GM23338 (cell line): ENCODE measurements at places on chromosomes 1 and 21. TPM values are rescaled to one million over a fixed set of nuclear protein-coding genes. Genes with fewer than 3 reads are reported as not detected.
A peak's percentile ranks its signal among the peaks of the same experiment; 100 is the strongest.

- DNase-seq = no peak
Measured at GRCh38 chr1:32329931-32330466, 6.0 kb downstream of the MARCKSL1 start.

GRCh38 chr1:227227761-227228160, 90.5 kb downstream of the CDC42BPA start:
- DNase-seq = no peak

Gene BTBD19
- total RNA-seq = 0.16 and 0.66 TPM in 2 replicates

DNA sequence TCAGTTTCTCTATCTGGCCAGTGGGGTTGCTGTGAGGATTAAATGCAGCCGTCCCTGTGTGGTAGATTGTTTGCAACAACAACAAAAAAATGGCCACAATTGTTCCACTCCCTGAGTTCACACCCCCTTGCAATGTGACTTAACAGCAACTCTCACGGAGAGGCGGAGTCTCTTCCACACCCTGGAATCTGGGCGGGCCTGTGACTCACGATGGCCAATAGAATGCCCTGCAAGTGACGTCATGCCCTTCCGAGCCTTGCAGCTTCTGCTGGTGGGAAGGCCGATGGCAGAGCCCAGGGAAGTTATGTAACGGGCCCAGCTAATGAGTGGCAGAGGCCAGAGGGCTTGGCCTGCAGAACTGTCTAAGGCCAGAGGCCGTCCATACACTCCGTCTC, 87.9 kb downstream of the RIPK4 start:
- DNase-seq = peak; percentile 98

- DNase-seq = peak; percentile 33
Measured at GRCh38 chr1:25889470-25889869, 14.0 kb upstream of the PAQR7 start.

DNA sequence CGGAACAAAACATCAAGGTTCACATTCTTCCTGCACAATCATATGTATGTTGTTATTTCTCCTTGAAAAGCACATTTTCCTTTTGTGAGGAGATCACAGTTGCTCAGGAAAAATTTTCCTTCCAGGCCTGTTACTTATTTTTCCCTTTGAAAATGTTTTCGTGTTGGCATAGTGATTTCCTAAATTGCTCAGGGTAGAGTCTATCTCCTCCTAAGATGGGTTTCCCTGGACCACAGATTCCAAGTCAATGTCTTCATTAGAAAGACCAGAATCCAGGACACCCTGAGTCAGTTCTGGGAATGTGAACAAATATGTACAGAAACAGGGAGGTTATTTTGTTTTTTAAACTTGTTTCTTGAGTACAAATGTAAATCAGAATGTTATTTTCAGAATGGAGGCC, 94.3 kb upstream of the C1orf105 start:
- DNase-seq = no peak
